ENCODE measurements at places on chromosomes 12 and 14.

DNA sequence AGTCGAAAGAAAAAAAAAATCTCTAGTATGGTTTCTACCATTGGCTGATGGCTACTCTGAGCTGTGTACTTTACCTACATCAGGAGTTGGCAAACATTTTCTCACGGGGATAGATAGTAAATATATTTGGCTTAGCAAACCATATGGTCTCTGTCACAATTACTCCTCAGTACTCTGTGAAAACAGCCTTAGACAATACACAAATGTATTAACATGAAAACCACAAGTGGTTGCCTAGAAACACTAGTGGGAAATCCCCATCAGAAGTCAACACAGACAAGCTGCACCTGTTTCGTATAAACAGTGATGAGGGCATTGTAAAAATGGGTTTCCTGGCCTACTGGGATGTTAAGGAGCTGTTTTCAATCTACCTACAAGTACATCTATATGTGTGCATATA lies 84.6 kb upstream of the NAV3 start:
- no peak for DNase-seq

GRCh38 chr12:108629824-108630476 lies 3.7 kb downstream of the SELPLG start:
- no peak for DNase-seq

DNA sequence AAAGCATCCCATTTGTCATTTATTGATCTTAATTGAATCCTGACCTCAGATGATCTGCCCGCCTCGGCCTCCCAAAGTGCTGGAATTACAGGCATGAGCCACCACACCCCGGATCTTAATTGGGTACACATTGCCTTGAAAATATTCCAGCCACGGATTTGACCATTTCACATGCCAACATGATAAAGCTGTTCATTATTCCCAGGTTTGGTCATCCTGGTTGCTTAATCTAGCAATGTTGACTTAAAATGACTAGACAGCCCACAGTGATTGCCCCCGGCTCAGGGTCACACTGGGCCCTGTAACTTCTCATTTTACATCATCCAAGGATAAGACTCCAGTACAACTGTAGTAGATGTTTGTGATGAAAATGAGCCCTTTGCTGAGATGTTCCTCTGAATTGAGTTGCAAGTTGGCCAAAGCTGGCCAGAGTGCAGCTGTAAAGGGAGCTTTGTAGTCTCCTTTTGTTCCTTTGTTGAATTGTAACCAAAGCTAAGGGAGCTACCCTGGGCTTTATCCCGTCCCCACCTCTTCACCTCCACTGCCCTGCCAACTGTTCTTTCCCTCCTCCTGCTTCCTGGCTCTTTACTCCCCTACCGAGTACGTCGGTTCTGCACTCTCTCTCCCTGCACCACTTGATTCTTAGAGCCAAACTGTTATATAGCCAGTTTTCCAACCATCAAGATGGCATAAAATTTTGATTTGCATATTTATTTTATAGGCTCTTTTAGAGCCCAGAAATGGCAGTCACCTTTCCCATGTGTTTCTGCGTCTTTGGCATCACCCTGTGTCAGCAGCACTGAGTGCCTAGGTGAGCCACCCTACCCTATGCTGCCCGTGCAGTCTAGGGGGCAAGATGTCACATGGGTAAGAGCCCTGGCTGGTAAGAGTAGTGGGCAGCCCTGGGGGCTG lies 141.3 kb upstream of the HIF1A start:
- DNase-seq: no peak

DNA sequence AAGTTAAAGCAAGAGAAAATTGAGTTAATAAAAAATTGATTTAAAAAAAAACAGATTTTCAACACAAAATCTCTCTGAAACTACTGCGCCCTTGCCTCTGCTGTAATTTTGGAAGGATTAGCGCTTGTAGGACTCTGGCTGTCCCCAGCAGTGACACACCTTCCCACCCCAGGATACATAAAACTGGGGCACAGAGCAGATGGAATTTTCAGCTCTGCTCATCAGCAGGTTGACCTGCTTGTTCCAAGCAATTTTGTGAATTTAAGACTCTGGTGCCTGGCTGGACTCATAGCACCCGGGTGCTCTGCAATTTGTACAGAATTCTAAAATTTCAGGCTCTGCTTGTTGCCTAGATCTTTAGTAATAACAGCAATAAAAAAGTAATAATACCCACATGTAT lies 257.8 kb upstream of the GARIN6 start:
- DNase-seq: no peak

- no peak for DNase-seq
Observed at GRCh38 chr14:46368275-46368674, 283.3 kb downstream of the RPL10L start.

- DNase-seq: peak; percentile 87
Observed at GRCh38 chr12:49331380-49332222, 5.4 kb downstream of the C1QL4 start.

Measured in muscle of back (tissue), 13 donors.